Eye (tissue), 1 donor: ENCODE measurements at places on chromosomes 2 and 18.

GRCh38 chr2:25586726-25587144, 86.6 kb downstream of the DTNB start:
- no peak for DNase-seq

DNA sequence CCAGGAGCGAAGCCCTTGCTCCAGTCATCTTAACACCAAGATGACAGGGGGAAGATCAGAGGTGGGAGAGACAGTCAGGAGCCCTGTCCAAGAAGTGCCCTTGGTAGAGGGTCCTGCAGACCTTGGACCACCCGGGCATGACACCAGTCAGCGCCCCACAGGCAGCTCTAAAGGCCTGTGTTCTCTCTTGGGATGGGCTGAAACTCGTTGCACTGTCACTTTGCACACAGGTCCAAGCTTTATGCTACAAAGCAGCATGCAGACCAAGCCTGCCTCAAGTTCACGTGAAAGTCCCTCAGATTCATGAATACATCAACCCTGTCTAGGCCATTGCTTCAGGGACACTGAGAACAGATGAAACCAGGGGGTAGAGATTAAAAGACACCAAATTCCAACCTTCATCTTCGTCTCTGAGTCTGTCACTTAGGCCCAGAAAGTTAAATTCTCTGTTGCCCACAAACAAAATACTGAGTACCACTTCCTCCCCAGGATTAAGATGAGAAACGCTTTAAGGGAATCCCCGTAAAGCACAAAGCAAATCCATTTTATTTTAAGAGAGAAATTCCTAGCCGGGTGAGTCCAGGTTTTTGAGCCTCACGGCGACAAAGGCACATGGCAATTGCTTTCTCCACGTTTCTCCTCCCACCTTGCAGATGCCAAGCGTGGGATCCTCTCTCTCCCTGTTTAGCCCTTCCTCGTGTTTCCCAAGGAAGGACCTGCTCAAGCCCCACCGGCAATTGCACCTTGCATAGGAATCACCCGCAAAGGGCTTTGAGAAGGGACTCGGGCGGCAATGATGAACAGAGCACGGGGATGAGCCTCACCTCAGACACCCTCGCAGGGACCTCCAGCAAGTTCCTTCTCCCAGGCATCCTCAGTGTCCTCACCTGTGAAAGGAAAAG, 75.0 kb upstream of the ID2 start:
- DNase-seq: no peak

- no peak for DNase-seq
Measured at GRCh38 chr2:234425639-234426603, 71.0 kb downstream of the ARL4C start.

- DNase-seq: no peak
Measured at GRCh38 chr2:213551526-213551925, 267.3 kb downstream of the SPAG16 start.

DNA sequence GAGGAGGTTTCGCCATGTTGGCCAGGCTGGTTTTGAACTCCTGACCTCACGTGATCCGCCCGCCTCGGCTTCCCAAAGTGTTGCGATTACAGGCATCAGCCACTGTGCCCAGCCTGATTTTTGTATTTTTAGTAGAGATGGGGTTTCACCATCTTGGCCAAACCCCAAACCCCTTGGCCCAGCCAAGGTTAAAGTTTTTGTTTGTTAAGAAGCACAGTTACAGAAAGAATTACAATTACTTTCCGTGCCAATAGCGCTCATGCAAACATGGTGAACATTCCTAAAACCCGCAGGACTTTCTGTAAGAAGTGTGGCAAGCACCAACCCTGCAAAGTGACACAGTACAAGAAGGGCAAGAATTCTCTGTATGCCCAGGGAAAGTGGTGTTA, 26.1 kb downstream of the ITSN2 start:
- DNase-seq: no peak
